ENCODE measurements at places on chromosomes 3 and 15. TPM values are rescaled to one million over a fixed set of nuclear protein-coding genes. Genes with fewer than 3 reads are reported as not detected.

- DNase-seq, result no peak
Measured at GRCh38 chr3:72568083-72568482, 280.2 kb downstream of the SHQ1 start.

DNA sequence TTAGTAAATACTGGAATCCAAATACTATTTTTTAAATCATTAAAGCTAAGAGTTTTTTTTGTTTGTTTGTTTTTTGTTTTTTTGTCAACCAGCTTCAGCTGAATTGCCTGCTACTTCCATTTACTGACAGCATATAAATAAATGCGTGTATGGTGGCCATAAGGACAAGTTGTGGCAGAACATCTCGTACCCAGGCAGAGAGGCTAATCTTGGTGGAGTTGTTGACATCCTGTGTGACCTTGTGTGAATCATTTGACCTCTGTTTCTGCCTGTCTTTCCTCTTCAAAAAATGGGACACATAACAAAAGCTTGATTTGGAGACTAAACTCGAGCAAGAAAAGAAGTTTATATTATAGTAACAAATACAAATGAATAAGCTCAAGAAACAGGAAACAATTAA, 734.2 kb downstream of the MCTP2 start:
- no peak for DNase-seq

GRCh38 chr15:55970286-55970685, 23.1 kb downstream of the NEDD4 start:
- DNase-seq, result no peak

- DNase-seq, result no peak
Measured at GRCh38 chr15:63035977-63036376, 6.6 kb upstream of the TPM1 start.

- DNase-seq, result no peak
Measured at GRCh38 chr3:127217596-127218453, 24.9 kb downstream of the PRR23E start.

- no peak for DNase-seq
Measured at GRCh38 chr15:92608866-92609700, 46.5 kb downstream of the FAM174B start.

GRCh38 chr3:97705764-97706163, 58.8 kb upstream of the ARL6 start:
- DNase-seq, result no peak

DNA sequence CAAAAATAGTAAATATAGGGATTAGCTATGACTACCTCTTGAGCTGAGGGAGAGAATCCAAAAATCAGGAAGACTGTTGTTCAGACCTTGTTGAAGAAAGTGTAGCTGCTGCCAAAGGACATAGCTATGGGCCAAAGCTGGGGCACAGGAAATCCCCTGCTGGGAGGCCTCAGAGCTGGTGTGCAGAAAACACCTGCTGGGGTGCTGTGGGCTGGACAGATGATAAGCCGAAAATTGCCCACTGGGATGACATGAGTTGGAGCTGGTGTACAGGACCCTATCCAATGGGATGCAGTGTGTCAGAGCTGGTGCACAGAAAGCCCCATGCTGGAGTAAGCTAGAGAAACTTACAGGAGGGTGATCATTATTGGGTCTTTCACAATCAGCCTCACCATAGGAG, 121.9 kb downstream of the NEO1 start:
- no peak for DNase-seq

- DNase-seq, result peak; percentile 28
Measured at GRCh38 chr15:76987276-76987675, 7.7 kb upstream of the PSTPIP1 start.

DNA sequence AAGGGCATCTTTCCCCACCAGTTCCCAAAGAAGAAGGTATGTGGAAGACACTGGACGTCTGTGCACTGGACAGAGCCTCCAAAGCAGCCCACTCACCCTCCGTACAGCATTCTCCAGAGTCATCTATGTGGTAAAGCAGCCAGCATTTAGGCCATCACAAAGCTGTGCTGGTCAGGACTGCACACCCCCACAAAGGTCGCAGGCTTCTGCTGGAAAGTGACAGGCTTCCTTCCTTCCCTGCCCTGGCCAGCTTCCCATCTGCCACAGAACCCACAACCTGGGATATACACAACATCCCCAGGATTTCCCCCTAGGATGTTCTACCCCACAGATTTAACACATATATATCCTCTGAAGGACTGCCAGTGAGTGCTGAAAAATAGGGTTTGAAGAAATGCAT, 64.6 kb upstream of the GALNT15 start:
- DNase-seq, result no peak

DNA sequence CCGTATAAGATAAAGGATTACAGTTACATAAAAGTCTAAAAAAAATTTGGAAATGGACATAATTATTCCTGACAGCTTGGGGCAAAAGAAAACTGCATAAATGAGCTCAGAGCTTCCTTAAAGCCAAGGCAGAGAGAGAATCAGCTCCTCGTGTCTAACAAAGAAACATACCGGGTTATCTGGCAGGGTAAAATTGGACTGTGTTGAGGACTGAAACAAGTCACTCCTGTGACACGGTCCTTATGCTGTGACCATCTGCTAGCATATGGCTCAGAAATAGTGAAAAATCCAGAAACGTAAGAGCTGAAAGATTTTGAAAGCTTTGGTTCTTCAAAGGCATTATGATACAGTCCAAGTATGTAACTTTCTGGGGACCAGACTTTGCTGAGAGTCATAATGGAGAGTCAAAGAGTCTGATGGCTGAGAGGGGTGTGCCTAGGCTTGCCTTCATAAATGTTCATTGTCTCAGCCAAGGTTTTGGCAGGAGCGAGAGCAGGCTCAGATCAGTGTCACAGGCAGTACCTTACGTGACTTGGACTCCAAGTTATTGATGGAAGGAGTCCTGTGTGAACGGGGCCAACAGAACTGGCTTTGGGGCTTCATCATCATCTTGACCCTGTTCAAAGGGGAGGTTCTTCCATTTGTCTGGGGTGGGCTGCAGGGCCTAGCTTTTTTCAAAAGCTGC, 12.5 kb downstream of the MAP6D1 start:
- DNase-seq, result no peak

GRCh38 chr3:55636300-55637195, 149.4 kb upstream of the WNT5A start:
- DNase-seq, result no peak

GRCh38 chr15:41487381-41487780, 6.3 kb upstream of the ITPKA start:
- DNase-seq, result no peak

GRCh38 chr15:69664572-69665571, 212.3 kb downstream of the RPLP1 start:
- DNase-seq, result no peak

GRCh38 chr3:114556657-114557213, 262.9 kb downstream of the TIGIT start:
- DNase-seq, result no peak

DNA sequence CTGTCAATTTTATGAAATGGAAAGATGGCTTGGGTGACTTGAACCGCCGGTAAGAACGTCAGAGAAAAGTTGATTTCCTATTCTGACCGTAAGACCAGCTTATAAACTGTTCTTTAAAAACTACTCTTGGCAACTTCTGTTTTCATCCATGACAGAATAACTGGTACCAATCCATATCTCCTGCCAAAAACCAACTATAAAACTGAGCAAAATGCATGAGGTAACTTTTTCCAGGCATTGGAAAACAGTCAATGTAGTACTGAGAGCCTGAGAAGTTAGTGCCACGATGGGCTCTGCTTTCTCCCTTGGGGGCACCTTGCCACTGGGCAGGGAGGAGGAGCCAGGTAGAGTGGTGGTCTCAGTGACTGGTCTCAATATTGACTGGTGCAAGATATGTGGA, 615.2 kb upstream of the TBL1XR1 start:
- DNase-seq, result no peak

GRCh38 chr3:107913701-107914100, 177.1 kb downstream of the CD47 start:
- no peak for DNase-seq

DNA sequence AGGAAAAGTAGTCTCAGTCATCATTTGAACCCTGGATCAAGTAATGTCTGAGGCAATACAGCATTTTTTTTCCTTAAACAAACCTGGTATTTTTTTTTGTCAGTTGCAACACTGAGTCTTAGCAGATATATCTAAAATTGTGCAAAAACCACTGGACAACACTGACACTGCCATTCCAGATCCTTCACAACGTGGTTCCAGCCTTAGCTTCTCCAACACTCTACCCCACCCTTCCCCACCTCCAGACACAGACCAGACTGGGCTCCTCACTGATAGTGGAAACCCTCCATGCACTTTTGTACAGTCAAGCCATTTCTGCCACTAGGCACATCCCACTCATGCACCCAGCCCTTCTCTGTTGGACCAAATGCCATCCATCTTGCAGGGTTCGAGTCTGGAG, 199.6 kb upstream of the CTNNB1 start:
- DNase-seq, result no peak

- no peak for DNase-seq
Measured at GRCh38 chr3:182078316-182078715, 366.6 kb downstream of the SOX2 start.

GRCh38 chr15:69873807-69874206, 223.9 kb downstream of the TLE3 start:
- DNase-seq, result no peak

DNA sequence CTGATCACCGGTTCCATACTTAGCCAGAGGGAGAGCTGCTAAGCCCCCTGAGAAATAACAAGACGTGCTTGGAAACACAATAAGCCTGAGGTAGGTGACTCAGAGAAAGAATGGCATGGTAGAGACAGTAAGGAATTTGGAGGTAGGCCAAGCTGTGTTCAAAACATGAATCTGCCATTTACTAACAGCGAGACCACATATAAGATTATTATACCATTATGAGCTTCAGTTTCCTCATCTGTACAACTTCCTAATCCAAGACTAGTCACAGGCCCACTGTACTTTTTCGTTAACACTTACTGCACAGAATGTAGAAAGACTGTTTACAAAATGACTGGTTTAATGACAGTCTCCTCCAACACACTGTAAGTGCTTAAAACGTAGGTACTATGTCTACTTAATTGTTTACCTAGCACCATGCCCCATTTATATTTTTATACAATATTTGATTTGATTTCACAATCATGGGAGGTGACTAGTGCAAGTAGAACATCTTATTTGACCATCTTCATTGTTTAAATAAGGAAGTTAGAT, 25.7 kb downstream of the ATOSA start:
- DNase-seq, result no peak

- DNase-seq, result no peak
Measured at GRCh38 chr15:69757186-69757585, 304.6 kb downstream of the RPLP1 start.

DNA sequence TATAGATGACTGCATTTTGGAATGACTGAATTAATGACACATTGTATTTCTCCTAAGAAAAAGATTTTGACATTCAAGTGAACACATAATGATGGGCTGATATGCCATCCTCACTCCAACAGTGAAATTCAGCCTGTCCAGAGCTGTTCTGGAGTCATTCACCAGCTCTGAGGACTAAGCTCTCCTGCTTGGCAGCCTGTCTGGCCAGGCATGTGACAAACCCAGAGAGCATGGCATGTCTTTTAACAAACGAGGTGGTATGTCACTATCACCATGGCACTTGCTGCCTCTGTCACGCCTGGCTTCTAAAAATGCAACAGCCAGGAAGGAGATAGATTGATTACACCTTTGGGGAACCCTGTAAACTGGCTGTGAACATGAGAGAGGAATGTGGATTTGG, 1.4 kb downstream of the ACTC1 start:
- DNase-seq, result no peak

DNA sequence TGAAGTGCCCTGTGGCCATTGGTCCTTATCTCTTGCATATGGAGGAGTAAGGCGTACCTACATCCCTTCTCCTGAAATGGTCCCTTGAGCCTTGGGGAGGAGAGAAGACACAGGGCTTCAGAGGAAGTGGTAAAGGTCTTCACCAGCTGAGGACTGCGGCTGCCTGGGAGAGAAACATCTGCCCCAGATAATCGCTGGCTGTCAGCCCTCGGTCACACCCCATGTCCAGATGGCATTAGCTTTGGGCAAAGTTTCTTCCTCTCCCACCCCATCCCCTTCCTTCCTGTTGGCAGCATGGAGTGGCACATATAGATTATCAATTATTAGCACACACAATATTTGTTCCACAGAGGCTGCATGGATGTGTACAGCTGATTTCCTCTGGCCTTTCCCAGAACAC, 61.6 kb downstream of the LRTM1 start:
- no peak for DNase-seq

GRCh38 chr3:119346076-119346496, 51.9 kb downstream of the ARHGAP31 start:
- DNase-seq, result no peak

DNA sequence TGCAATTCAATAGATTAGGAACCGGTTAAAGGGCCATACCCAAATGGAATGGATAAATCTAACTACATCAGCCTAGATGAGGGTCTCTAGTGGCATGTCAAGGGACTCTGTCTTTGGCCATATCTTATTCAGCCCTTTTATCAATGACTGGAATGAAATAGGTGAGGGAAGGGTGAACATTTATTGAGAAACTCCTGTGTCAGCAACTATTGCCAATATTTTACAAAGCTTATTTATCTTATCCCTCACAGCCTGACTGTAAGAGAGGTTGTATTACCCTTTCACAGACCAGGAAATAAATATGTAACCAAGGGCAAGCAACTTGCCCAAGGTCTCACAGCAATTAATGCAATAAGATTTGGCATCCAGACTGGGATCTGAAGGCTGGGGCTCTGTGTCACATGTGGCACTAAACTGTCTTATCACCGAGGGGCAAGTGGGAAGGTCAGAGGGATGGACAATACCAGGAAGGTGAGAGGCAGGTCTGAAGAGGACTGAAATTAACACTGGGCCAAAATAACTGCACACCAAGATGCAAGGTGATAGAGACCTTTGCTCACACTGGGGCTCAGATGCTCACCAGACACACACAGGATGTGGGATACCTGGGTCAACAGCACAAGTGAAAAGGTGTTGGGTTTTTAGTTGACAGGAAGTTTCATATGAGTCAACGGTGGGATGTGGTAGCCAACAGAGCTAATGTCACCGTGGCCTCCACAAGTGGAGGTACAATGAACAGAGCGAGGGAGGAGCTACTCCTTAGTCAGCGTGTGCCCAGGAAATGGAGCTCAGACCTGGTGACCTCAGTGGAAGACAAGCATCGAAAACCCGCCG, 261.3 kb downstream of the RPLP1 start:
- no peak for DNase-seq

- DNase-seq, result no peak
Measured at GRCh38 chr15:101398247-101398646, 91.3 kb downstream of the PCSK6 start.

NR2F2 gene
- total RNA-seq, result 132 TPM

C3orf33 gene
- 2.2 TPM for total RNA-seq

CCR9 gene
- total RNA-seq, result not detected

SSUH2 gene
- 0.49 TPM for total RNA-seq

PAQR9 gene
- not detected for total RNA-seq

CCDC71 gene
- 16.6 TPM for total RNA-seq

APBA2 gene
- 2.1 TPM for total RNA-seq

GOLGA8S gene
- 1.4 TPM for total RNA-seq

RTP1 gene
- 0.16 TPM for total RNA-seq

SKIL gene
- total RNA-seq, result 134 TPM

SEMA3F gene
- total RNA-seq, result 40.3 TPM

ST3GAL6 gene
- 12.2 TPM for total RNA-seq

GOLGA6L7 gene
- not detected for total RNA-seq

Measured in aorta (tissue), 5 donors.